ENCODE measurements at places on chromosomes 3 and 15.
A peak's percentile ranks its signal among the peaks of the same experiment; 100 is the strongest.

- DNase-seq = no peak
Measured at GRCh38 chr3:174331095-174331800, 527.9 kb upstream of the NAALADL2 start.

DNA sequence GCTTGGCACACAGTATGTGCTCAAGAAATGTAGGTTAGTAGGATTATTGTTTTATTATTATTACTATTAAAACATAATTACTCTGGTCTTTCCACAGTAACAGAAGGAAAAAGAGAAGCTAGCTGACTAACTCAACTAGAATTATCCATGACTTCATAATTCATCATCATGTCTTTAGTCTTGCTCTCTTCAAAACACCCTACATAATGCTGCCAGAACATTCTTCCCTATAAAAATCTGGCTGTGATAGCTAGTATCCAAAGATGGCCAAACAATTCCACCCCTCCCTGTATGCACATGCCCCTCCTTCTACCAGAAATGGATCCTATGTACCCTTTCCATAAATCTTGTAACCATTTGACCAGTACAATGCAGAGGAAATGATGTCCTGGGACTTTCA, 48.8 kb upstream of the SRGAP3 start:
- no peak for DNase-seq

GRCh38 chr3:15303728-15304127, 28.7 kb downstream of the SH3BP5 start:
- DNase-seq = no peak

GRCh38 chr15:85047271-85047948, 65.8 kb downstream of the PDE8A start:
- DNase-seq = no peak

- no peak for DNase-seq
Measured at GRCh38 chr3:180447136-180447535, 154.8 kb upstream of the TTC14 start.

DNA sequence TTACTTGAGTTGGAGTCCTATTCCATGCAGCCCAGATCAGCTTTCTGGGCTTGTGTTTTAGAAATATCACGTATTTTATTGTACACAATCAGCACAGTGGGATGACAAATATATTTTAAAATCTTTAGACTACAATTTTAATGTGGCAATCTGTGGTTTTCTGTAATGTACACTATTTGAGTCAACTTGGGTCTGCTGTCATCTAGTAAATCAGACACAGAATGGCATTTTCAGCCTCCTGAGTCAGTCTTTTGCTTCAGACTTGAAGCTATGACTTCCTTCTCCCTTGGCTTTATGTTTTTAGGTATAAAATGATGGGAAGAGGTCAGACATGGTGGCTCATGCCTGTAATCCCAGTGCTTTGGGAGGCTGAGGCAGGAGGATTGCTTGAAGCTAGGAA, 232.1 kb downstream of the NECTIN3 start:
- no peak for DNase-seq

GRCh38 chr3:190336516-190337189, 14.4 kb upstream of the CLDN1 start:
- no peak for DNase-seq

GRCh38 chr3:58635371-58636285, 30.9 kb downstream of the FAM3D start:
- DNase-seq = no peak

DNA sequence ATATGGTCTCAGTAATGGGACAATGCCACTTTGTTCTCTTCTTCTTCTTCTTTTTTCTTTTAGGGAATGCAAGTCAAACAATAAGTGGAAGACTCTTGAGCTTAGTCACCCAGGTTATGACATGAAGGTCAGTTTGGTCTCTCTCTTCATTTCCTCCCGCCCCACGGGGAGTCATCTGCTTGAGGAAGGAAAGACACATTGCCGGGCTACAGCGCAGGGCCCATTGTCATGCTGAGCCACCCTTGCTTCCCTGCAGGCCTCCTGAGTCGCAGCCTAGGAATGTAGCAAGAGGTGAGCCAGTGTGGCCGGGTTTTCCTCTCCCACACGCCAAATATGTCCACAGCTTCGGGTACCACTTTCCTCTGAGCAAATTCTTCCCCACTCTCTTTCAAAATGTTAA, 47.6 kb downstream of the RAP2B start:
- DNase-seq = no peak

- DNase-seq = no peak
Measured at GRCh38 chr3:156291272-156292123, 171.1 kb downstream of the KCNAB1 start.

GRCh38 chr3:71903112-71903495, 118.2 kb upstream of the PROK2 start:
- no peak for DNase-seq

DNA sequence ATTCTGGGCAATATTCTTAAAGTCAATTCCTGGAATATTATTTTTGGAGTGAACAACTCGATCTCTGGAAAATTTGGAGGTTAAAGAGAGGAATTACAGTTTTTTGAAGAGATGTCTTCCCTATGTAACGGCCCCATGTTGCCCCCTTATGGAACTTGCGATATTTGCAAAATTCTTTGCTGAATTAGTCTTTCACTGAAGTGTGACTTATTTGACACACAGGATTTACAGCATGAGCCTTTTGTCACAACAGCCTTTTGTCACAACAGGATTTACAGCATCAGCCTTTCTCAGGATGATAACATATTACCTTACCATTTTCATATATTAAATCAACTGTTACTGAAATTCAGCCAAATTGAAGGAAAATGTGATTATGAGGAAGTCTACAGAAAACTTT, 37.8 kb upstream of the SPTSSB start:
- DNase-seq = peak; percentile 43

GRCh38 chr3:132735589-132735988, 13.4 kb upstream of the NPHP3 start:
- DNase-seq = no peak

GRCh38 chr3:107987036-107987939, 103.5 kb downstream of the CD47 start:
- no peak for DNase-seq

- no peak for DNase-seq
Measured at GRCh38 chr3:49610666-49611280, 56.5 kb downstream of the BSN start.

DNA sequence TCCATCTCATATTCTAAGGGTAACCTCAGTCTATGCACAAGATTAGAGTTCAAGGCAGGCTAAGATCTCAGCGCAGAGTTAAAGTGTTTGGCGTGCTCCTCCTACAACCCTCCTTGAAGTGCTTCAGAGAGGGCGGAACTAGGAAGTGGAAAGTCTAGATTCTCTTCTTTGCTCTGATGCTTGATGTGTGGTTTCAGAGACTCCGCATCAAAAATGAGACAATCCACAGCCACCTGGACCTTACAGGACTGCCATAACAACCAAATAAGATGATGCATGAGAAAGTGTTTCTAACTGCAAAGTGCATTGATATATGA, 161.3 kb upstream of the ATP11B start:
- no peak for DNase-seq
